ENCODE measurements at places on chromosomes 11 and 22. TPM values are rescaled to one million over a fixed set of nuclear protein-coding genes. Genes with fewer than 3 reads are reported as not detected.

DNA sequence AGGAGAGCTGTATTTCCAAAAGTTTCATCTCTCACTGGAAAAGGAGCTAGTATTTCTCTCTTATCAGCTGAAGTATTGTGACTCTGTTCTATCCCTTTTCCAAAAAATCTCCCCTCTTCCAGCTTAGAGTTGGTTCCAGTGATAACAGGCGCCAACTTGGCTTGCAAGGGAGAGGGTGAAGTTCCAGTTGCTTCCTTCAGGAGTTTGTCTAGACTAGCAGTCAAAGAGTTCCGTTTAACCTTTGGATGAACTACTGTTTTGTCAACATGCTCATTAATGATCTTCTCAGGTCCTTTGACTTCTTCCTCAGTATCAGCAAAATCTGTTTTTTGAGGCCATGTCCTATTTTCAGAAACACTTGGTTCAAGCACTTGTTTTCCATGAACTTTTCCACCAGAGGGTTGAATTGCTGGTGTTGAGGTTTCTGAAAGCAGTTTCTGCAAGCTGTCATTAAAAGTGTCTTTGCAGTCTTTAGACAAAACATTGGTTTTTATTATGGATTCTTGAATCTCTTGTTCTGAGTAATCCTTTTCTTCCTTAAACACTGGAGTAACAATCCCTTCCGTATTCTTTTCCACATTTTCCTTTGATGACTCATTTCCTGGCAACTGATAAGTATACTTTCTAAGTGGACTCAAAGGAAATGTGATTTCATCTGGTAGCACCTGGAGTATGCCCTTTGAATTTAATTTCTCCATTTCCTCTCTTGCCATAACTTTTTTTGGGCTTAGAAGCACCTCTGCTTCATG lies 39.7 kb upstream of the CCDC89 start:
- DNase-seq = no peak

- peak; percentile 92 for DNase-seq
Measured at GRCh38 chr22:45863981-45864751, 112.8 kb downstream of the WNT7B start.

SLC29A2 gene
- 18.9 TPM for total RNA-seq

GRCh38 chr11:4636962-4637661 lies at the start of gene OR51D1:
Gene OR51D1, plus strand, starts transcription at chr11:4637477. Its CDS starts 2,314 bp downstream, at chr11:4639791.
- DNase-seq = peak; percentile 90

OR10A2 gene
- total RNA-seq = not detected

- DNase-seq = peak; percentile 52
Measured at GRCh38 chr11:44634401-44635281, 69.2 kb downstream of the CD82 start.

DNA sequence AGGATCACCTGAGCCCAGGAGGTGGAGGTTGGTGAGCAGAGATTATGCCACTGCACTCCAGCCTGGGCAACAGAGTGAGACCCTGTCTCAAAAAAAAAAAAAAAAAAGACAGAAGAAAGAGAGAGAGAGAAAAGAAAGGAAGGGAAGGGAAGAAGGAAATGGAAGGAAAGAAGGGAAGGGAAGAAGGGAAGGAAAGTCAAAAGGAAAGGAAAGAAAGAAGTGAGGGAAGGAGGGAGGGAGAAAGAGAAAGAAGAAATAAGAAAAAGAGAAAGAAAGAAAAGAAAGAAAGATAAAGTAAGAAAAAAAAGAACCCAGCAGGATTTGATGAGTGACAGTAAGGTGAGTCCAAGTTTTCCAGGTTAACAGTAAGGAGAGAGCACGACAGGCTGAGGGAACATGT lies 19.6 kb downstream of the WBP2NL start:
- no peak for DNase-seq

- no peak for DNase-seq
Measured at GRCh38 chr11:5232821-5233220, 1.5 kb downstream of the HBD start.

ARHGAP8 gene
- 0.36 TPM for total RNA-seq

- no peak for DNase-seq
Measured at GRCh38 chr22:48820481-48821345, 1007.0 kb downstream of the BRD1 start.

- no peak for DNase-seq
Measured at GRCh38 chr11:26947379-26947844, 46.5 kb upstream of the FIBIN start.

- DNase-seq = no peak
Measured at GRCh38 chr11:114304065-114304464, 7.9 kb downstream of the NNMT start.

- DNase-seq = no peak
Measured at GRCh38 chr22:35315855-35316745, 16.4 kb downstream of the TOM1 start.

TM7SF2 gene
- total RNA-seq = 28.2 TPM

DNA sequence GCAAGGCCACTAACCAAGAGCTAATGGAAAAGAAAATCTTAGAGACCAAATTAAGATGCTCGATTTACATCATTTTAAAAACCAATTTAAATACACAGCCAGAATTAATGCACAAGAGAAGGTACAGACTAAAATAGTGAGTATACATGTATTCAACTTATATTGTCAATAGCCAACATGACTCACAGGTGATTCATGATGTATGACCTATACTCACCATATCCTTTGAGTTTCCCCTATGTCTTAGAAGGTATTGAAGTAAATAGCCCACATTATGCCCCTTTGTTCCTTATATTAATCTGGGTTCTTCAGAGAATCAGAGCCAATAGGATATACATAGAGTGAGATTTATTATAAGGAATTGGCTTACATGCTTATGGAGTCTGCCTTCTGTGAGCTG lies 97.5 kb upstream of the ANO3 start:
- no peak for DNase-seq

DNA sequence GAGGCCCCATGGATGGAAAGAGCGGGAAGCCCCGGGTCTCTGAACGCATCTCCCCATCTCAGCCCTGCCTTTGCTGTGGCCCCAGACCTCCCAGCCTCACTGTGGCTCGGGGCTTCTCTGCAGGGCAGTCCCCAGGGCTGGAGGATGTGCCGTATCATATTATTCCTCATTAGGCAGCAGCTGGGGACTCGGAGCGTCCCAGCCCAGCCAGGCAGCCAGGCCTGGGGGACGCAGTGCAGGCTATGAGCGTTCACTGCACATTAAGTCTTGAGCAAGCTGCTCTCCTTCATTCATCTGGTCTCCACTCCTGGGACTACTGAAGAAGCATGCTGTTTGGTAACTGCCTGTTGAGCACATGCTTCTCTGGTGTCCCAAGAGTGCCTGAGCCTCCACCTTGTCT lies 226.8 kb upstream of the TBCEL start:
- DNase-seq = no peak

DNA sequence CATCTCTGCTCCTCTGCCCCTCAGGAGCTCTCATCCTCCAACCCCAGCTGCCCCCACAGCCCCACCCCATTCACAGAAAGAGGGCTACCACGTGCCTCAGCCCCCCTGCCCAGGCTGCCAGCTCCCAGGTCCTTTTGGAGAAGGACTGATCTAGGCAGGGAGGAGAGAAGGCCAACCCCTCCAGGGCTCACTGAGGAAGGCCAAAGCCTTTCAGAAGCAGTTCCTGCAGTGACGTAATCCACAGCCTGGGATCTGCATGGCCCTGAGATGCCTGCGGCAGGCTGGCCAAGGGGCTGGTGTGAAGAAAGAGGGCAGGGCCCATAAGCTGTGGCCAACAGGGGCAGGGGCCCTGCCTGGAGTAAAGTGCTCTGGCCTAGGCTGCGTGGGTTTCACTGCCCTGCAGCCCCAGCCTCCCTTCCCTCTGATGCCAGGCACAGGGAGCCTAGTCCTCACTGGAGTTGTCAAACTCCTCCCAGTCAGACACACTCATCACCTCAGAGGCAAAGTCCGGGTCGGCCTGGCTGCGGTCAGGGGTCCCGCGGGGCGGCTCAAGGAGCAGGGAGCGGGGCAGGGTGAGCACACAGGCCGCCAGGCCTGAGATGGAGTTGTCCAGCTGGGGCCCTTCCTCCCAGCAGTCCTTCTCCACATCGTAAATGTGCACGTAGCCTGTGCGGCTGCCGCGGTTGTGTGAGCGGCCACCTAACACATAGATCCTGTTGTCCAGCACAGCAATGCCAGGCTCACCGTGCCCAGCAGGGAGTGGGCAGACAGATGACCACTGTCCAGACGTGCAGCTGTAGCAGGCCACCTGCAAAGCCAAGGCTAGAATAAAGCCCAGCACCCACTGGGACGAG lies 4.2 kb upstream of the SCARF2 start:
- no peak for DNase-seq

GRCh38 chr11:122210367-122210997 lies 94.5 kb upstream of the BLID start:
- DNase-seq = no peak

DNA sequence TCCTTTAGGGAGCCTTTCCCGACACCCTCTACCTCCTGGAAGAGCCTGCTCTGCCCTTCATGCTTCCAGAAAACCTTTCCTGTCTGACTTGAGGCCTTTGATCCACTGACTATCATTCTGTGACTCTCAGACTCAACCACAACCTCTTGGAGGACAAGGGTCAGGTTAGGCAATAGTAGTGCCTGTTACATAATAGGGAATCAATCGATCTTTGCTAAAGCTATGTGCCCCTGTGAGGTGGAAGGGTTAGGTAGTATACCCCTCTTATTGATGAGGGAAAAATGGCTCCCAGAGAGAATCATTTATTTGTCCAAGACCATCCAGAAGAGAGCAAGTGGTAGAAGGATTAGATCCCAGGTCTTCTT lies 16.2 kb downstream of the KCNC1 start:
- no peak for DNase-seq

- DNase-seq = no peak
Measured at GRCh38 chr11:74310857-74311256, 583 bp downstream of the P4HA3 start.

DNA sequence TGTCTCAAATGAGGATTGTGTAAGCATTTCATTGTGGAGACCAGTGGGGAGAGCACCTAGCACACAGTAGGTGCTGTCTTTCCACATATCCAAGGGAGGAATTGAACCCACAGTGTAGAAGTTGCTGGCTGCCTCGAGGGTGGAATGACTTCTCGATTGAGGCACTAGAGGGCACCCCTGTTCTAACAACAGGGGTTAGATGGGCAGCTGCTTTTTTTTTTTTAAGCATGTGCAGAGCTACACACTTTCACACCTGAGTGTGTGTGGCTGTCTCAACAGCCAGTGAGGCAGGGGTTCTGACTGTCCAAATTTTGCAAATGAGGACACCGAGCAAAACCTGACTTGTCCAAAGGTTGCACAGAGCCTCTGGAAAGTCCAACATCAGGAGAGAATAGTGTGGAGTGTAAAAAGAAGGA lies 118.2 kb upstream of the CRYBB3 start:
- peak; percentile 88 for DNase-seq

- DNase-seq = no peak
Measured at GRCh38 chr11:119167933-119168332, 592 bp upstream of the NLRX1 start.

GRCh38 chr11:104594228-104594958 lies 303.9 kb downstream of the CASP12 start:
- DNase-seq = no peak

DNA sequence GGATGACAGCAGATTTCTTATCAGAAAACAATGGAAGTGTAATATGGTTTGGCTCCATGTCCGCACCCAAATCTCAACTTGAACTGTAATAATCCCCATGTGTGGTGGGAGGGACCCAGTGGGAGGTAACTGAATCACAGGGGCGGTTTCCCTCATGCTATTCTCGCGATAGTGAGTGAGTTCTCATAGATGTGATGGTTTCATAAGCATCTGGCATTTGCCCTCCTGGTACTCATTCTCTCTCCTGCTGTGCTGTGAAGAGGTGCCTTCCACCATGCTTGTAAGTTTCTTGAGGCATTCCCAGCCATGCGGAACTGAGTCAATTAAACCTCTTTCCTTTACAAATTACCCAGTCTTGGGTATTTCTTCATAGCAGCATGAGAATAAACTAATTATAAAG lies 81.0 kb upstream of the SCUBE2 start:
- DNase-seq = no peak

DNA sequence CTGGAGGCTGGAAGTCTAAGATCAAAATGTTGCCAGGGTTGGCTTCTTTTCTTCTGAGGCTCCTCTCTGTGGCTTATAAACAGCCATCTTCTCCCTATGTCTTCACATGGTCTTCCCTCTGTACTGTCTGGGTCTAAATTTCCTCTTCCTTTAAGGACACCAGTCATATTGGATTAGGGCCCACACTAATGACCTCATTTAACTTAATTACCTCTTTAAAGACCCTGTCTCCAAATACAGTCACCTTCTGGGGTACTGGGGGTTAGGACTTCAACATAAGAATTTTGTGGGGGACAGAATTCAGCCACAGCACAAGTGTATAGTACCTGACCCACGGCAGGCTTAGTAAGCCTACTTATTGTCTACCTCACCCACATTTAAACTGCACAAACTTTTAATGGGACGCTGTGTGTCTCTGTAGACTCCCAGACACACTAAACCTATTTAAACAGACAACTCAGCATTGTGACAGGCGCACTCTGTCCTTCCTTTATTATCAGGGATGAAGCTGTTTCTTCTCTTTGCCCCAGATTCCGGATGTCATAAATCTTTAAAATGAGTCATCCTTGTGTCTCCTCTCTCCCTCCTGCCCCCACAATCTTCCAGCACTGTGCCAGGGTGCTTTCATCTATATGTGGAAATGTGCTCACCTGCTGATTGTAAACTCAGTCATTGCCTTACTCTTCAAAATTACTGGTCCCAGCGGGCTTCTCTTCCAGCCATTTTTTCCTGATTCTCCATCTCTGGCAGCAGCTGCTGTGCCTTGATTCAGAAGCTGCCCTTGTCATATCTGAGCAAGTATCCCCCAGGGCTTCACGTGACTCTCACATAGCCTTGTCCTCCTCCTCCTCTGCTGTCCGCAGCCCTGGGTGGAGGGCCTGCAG lies 5.4 kb upstream of the MAPK8IP1 start:
- no peak for DNase-seq

DNA sequence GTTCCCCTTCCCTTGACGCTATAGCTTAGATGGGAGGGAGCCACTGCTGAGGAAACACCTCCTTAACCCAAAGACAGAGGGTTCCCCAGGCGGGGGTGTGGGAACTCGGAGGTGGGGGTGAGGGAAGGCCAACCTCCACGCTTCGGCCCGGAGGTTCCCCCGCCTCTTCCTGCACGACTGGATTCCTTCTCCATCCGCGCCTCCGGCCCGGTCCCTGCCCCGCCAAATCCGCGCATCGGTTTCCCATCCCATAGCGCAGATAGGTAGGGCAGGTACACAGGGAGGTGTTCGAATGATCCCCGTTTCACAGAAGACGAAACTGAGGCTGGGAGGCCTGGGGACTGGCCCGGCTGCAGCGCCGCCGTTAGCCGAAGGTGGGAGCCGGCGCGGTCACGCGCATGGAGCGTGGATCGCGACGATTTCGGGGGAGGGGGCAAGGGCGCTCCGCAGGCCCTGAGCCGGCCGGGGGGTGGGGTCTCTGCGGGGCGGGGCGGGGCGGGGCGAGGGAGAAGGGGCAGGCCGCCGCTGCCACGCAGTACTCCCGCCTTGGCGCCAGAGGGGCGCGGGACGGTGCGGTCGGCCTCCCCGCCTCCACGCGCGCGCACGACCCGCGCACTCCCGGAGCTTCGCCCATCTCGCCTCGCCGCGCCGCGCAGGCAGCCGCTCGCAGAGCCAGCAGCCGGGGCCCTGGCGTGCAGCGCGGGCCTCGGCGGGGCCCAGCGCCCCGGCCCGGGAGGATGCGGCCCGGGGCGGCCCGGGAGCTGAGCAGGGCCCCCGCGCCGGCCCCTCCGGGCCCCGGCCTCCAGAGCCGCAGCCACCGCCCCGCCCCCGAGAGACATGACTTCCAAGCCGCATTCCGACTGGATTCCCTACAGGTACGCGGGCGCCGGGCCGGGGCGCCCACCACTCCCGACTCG lies at the start of gene TUB:
TUB (plus strand) TSS at position 538 of the 917 bp plus-strand sequence; CDS start at position 838, 300 bp downstream.
- DNase-seq = no peak

ANO5 gene
- total RNA-seq = not detected

CD6 gene
- total RNA-seq = 416 TPM

Measured in activated CD4-positive, alpha-beta T cell treated with anti-CD3 and anti-CD28 coated beads, Interleukin-2, amount 10 ng/mL, durations not matched to agents 24 days and 14 days (primary cell).